Activated CD4-positive, CD25-positive, alpha-beta regulatory T cell treated with anti-CD3 and anti-CD28 coated beads, Interleukin-2, amount 50 U/mL, for 16 hours (primary cell): ENCODE measurements at places on chromosomes 7 and 10.

DNA sequence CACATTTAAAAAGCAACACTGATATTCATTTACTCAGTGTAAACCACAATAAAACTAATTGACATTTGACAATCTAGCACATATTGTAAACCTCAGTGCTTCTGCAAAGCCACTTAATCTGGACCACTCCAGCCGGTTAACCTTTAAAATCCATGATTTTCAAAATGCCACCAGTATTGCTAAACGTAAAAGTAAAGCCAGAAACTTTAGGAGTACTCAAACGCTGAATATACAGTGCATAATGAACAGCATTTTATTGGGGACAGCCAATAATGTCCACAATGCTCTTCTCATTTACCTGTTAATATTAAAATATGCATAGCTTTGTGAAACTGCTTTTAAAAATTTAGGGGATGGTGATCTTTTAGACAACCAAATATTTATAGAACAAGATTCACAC lies 10.8 kb downstream of the HNRNPA2B1 start:
- no peak for DNase-seq

DNA sequence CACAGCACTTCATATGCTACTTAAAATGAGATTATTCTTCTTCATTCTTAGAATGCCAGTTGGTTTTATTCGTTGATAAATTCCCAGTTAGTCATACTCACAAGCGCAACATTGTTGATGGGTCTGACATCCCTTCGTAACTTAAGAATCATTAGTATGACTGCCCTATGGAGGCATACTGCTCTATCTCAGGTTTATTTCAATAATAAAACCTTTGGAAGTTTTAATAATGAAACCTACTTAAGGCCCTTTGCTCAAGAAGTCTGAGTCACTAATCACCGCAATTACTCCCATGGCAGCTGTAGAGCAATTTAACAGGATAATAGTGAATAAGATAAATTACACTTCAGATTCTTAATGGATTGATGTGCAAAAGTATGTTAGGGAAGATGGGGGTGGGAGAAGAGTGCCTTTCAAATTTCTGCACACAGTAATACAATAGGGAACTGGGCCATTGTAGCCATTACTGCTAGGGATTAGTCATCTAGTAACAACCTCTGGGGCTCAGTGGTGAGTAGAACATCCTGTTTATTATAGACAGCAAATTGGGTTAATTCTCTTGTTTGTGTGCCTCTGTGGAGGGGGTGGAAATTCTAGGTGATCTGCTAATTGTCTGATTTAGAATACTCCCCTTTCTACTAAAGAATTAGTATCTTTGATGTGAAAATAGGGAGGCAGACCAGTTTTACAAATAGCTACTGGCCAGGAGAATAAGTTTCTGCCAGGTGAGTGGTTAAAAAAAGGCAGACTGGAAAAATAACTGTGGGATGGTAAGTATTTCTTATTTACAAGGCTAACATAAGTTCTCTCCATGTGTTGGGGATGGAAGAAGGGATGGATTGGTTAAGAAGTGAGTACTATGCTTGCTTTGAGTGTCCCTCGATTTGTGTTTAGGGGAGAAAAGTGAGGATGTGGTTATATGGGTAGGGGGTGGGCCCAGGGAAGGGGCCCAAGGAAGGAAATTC lies 74.5 kb upstream of the VKORC1L1 start:
- DNase-seq, result no peak

DNA sequence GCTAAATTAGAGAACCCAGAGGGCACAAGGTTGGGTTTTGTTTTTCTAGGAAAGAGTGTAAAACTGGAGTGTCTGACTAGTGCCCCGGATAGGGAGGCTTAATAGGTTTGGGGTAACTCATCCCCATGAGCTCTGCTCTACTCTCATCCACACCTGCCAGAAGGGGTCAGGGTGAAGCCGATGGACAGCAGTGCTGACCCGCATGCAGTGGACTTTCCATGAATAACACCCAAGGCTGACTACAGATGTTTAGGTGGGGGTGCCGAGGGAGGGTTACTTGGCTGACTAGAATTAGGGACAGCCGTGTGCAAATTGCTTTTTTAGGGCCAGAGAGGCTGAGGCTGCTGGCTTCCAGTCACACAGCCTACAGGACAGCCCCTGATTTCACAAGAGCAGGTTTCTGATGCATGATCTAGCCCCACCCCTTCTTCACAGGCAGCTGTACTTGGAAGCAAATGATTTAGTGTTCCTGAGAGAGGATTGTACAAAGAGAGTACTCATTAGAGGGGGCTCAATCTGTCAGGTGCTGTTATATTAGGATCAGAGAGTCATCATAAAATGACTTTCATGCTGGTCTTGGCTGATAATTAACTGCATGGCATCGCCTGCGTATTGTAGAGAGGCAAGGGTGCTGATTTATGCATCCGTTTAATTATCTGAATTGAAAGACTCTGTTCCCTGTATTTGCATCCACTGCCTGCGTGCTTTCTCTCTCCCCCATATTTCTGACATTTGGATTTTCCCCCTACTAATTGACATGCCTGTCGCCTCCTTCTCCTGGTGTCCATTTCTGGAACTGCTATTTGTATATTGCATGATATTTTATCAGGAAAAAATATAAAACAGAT lies 9.5 kb downstream of the INHBA start:
- no peak for DNase-seq

GRCh38 chr7:4129481-4130122 lies 552.5 kb upstream of the FOXK1 start:
- DNase-seq, result no peak

- no peak for DNase-seq
These were observed 5.2 kb downstream of the STEAP2 start for GRCh38 chr7:90216771-90217170.

- DNase-seq, result no peak
These were observed 20.4 kb upstream of the CCSER2 start for GRCh38 chr10:84308021-84308420.

- no peak for DNase-seq
These were observed 3.6 kb upstream of the HTR5A start for GRCh38 chr7:155066417-155066950.

GRCh38 chr7:68980011-68980410 lies 618.3 kb upstream of the AUTS2 start:
- no peak for DNase-seq

- DNase-seq, result no peak
These were observed 31.7 kb upstream of the SLC18A3 start for GRCh38 chr10:49578392-49578791.

DNA sequence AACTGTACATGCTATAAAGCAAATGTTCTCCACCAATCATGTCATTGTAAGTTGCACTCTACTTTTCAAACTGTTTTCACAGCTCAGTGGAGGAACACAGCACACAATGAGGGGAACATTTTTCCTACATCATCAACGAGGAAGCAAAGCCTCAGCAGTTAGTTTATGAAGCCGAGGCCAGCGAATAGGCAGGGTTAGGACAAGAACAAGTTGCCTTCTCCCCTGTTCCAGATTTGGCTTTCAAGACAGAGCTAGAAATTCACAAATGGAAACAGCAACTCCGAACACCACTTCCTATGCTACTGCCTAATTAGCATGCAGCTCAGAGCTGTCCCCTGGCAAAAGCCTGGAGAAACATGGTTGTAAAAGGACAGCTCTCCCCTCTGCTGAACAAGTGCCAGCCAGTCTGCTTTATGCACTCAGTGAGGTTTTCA lies 19.8 kb downstream of the ITGB8 start:
- DNase-seq, result no peak

DNA sequence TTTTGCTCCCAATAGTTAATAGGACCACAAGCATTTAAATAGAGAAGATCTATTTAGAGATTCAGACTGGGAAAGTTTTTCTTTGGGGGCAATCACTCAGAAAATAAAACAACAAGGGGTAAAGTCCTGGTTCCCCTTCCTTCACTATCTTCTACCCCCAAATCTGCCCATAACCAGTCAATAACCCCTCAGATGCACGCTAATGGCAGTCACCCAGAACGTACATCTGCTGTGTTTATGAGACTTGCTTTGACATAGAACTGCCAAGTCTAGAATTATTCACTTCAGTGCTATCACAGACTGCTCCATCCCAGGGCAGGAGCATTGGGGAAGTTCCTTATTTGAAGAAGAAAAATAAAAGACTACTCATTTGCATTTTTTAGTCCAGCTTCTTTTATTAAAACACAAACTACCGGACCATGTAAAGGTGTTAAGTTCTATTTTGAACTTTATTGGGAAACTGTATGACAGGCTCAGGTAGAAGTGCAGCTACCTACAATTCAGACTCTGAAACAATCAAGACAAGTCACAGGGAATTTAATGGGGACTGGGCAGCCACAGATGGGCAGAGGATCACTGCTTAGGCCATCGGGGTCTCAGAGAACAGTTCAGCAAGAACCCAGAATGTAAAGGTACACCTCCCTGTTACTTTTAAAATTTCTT lies 38.4 kb downstream of the ANK3 start:
- DNase-seq, result no peak

DNA sequence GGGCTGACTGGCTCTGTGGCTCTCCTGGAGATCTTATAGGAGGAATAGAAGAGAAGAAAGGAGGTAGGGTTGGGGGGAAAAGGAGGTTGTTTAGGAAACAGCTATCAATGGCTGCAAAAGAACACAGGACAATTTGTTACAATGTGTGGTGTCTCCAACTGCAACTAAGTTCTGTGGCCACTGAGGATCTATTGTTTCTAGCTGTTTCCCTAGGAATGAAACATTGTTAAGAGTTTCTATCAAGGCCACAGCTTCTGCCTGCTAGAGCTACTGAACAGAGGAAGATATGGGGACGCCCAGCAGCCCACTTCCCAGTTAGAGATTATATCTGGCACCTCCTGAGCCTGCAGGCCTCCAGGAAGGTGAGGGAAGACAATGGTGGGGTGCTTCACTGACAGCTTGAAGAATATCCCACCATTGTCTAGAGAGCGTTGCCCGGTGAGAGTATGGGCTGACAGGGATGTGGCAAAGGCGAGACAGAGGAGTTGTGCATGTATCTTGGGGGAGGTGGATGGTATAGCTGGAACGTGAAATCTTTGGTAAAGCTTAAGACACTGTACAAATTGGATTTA lies 4.0 kb downstream of the SCD start:
- no peak for DNase-seq

GRCh38 chr7:24574386-24574785 lies 1.1 kb downstream of the PALS2 start:
- no peak for DNase-seq

GRCh38 chr7:64947252-64948000 lies 43.4 kb downstream of the ZNF117 start:
- no peak for DNase-seq

DNA sequence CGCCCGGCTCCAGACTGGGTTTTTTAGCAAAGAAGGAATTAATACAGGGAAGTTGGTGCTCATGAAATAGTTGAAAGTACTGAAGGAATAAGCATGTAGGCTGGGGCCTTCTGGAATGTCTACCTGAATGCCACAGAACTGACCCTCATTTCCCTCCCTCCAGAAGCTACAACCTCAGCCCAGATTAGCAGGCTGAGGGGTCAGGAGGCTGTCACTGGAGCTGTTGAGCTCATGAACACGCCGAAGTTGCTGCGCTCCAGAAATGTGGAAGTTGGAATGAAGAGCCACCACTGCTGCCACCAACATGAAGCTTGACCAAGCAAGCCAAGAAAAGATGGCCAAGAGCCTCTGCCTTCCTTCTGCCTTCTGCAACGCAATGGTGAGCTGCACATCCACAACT lies 52.2 kb upstream of the KMT2E start:
- no peak for DNase-seq

GRCh38 chr10:80526742-80527141 lies 11.0 kb upstream of the SH2D4B start:
- no peak for DNase-seq

DNA sequence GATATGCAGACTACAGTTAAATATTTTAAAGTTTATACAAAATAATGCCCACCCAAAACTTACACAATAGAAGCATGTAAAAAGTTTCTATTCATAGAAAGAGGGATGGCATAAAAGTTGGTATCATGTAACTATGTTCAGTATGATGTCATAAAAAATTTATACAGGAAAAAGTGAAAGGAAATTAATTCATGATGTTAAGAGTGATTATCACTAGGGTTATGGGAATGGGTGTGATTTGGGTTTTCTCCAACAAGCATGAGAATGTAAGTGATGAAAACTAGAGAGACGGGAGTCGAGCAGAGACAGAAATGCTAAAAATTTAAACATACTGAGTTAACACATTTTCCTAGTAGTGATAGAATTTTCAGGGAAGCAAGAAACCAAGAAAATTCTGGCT lies 52.7 kb downstream of the GDI2 start:
- DNase-seq, result no peak

DNA sequence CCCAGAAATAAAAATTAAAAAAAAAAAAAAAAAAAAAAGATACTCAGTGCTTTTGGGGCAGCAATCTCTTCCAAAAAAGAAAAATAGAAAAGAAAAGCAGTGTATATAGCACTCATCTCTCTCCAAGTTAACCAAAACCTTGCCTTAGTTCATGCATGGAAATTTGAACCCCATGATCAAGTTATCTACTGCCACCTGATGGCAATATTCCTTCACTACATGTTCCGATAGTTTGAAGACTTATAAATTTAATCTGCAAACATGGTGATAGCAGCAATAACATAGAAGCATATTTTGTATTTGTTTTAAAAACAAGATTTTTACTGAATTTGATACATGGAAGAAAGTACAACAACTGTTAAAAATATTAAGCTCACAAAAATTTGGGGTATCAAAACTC lies 48.6 kb upstream of the SLIT1 start:
- DNase-seq, result no peak

- DNase-seq, result no peak
These were observed 336.8 kb downstream of the ARL4A start for GRCh38 chr7:13024121-13024674.
